IMR-90 (cell line): ENCODE measurements at places on chromosomes 3 and 15. TPM values are rescaled to one million over a fixed set of nuclear protein-coding genes. Genes with fewer than 3 reads are reported as not detected.

DNA sequence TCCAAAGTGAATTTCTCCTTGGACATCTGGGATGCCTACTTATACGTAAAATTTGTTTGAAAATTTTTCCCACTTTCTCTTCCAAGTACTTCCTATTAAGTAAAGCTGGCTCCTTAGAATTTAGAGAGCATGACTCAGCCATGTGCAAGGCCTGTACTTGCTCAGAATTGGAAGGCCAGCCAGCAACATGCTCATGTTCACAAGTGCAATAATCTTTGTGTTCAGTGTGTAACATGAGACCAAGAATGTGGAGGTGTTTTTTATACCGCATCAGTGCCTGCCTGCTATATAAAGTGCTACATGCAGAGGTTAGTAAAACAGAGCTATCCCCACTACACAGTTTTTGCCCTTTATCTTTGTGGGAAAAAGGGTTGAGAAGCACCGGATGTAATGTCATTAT is 151.9 kb upstream of the FEZF2 start:
- no peaks in the 10 kb centered on the region for H3K36me3 ChIP-seq
- peak; percentile 2 for DNase-seq
- H3K4me1 ChIP-seq: no peaks in the 10 kb centered on the region
- H3K27ac ChIP-seq: no peak overlapping the region
- H3K4me3 ChIP-seq: no peak overlapping the region
- no peaks in the 10 kb centered on the region for H3K27me3 ChIP-seq

DNA sequence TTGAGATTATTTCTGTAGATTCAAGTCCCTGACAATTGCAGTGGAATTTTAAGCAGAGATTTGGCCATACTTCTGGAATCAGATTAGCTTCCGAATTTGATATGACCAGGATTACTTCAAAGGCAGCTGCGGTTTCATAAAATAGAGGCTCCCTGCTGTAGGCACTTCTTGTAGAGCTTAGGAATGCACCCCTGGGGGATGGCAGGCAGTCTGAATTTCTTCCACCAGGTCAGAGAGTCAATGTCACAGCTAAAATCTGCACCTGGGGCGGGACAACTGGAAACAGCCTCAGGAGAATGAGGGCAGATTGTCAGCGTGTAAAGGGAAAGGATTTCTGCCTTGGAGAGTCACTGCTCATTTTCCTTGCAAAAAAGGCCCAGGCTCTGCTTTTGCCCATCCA is 182.6 kb downstream of the ARRDC4 start:
- no peaks in the 10 kb centered on the region for H3K36me3 ChIP-seq
- no peaks in the 10 kb centered on the region for H3K4me1 ChIP-seq
- no peaks in the 10 kb centered on the region for H3K27me3 ChIP-seq
- H3K27ac ChIP-seq: no peak overlapping the region
- DNase-seq: no peak
- no peak overlapping the region for H3K4me3 ChIP-seq

DNA sequence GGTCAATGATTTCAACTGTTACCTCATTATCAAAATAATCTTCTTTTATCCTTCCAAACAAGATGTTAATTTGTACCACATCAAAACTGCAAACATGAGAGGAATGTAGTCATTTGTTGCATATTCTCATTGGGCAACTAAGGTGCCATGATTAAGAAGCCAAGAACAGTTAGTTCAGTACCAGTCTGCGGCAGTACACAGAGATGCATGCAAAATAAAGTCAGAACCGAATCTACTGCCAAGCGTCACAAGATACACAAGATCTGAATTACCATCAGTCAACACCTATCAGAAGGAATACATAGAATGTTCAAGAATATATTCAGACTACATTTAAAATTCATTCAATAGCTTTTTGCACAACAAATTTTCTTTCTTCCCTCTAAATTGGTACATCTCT is 127.6 kb upstream of the SPATA12 start:
- no peaks in the 10 kb centered on the region for H3K4me1 ChIP-seq
- H3K4me3 ChIP-seq: no peak overlapping the region
- H3K36me3 ChIP-seq: no peaks in the 10 kb centered on the region
- DNase-seq: no peak
- no peaks in the 10 kb centered on the region for H3K27me3 ChIP-seq

DNA sequence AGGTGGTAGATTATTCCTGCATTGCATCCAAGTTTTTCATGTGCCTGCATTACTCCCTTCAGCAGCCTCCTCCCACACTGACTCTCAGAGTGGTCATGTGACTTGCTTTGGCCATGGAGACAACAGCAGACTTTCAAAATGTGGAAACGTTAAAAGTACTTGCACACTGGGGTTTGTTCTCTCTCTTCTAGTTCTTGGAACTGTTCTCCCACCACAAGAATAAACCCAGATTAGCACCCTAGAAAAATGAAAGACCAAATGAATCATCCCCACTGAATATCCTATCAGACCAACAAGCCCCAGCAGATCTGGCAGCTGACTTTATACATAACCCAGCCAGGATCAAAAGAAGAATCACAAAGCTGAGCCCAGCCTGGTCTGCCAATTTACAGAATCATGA is 398.5 kb downstream of the VPS13C start:
- no peaks in the 10 kb centered on the region for H3K27me3 ChIP-seq
- H3K27ac ChIP-seq: no peak overlapping the region
- no peaks in the 10 kb centered on the region for H3K4me1 ChIP-seq

DNA sequence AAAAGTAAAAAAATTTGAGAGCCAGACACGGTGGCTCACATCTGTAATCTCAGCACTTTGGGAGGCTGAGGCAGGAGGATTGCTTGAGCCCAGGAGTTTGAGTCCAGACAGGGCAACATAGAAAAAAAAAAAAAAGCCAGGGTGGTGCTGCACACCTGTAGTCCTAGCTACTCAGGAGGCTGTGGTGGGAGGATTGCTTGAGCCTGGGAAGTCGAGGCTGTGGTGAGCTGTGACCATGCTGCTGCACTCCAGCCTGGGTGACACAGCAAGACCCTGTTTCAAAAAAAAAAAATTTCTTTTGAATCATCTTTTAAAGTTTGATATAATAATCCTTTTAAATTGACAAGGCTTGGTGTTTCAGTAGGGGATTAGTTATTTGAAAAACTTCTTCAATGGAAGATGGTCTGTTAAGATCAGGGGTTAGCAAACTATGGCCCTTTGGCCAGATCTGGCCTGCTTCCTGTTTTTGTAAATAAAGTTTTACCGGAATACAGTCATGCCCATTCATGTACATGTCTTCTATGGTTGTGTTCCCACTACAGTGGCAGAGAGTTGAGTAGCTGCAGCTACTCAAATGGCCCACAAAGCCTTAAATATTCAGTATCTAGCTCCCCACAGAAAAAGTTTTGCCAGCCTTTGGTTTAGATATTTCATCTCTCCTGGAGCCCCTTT is 28.9 kb downstream of the CDAN1 start:
- H3K36me3 ChIP-seq: no peaks in the 10 kb centered on the region
- H3K4me3 ChIP-seq: no peak overlapping the region
- DNase-seq: no peak
- no peaks in the 10 kb centered on the region for H3K27me3 ChIP-seq
- no peaks in the 10 kb centered on the region for H3K4me1 ChIP-seq

- no peaks in the 10 kb centered on the region for H3K36me3 ChIP-seq
- peak; percentile 72 for DNase-seq
- no peaks in the 10 kb centered on the region for H3K27me3 ChIP-seq
- no peak overlapping the region for H3K27ac ChIP-seq
- H3K4me3 ChIP-seq: no peak overlapping the region
Observed at GRCh38 chr3:8845641-8846040, 76.2 kb upstream of the OXTR start.

- H3K27me3 ChIP-seq: no peaks in the 10 kb centered on the region
- no peak overlapping the region for H3K4me3 ChIP-seq
- DNase-seq: peak; percentile 60
- H3K36me3 ChIP-seq: no peaks in the 10 kb centered on the region
- peaks cover 7% of the 10 kb centered on the region for H3K4me1 ChIP-seq
- no peak overlapping the region for H3K27ac ChIP-seq
Observed at GRCh38 chr15:72790302-72790910, 6.8 kb upstream of the ADPGK start.

DNA sequence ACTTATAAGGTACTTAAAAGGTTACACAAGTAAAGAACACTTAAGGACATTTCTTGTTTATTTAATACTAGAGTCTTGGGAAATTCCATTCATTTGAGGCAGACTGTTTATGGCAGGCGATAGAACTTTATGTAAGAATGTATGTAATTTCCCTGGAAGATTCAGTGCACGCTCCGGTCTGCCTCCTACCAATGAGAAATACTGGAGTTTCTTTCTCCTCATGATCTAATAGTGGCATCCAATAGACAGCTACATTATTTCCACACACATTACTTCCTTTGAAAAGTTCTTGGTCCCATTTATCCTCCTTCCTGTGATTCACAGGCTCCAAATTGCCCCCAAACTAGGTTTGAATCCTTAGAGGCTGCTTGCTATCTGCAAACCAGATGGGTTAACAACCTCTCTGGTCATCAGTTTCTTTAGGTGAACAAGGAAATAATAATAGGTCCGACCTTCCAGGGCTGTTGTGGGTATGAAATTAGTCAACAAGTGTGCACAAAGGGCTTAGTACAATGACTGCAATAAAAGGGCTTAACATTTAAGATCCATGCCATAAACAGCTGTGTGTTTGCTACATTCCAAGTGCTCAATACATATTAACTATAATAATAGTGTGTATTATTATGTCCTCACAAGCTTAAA is 30.7 kb downstream of the EIF4E3 start:
- H3K4me3 ChIP-seq: no peak overlapping the region
- H3K4me1 ChIP-seq: peaks cover 13% of the 10 kb centered on the region
- no peaks in the 10 kb centered on the region for H3K36me3 ChIP-seq
- no peaks in the 10 kb centered on the region for H3K27me3 ChIP-seq
- H3K27ac ChIP-seq: peak overlapping the region; percentile 93; the same call in 1 of the 2 replicates

- H3K36me3 ChIP-seq: no peaks in the 10 kb centered on the region
- no peak for DNase-seq
- H3K27me3 ChIP-seq: no peaks in the 10 kb centered on the region
- H3K4me3 ChIP-seq: no peak overlapping the region
- H3K4me1 ChIP-seq: no peaks in the 10 kb centered on the region
- no peak overlapping the region for H3K27ac ChIP-seq
Observed at GRCh38 chr15:83810110-83810509, 156.2 kb downstream of the ADAMTSL3 start.

GRCh38 chr3:151946606-151947005 is 73.2 kb downstream of the SUCNR1 start:
- no peak overlapping the region for H3K4me3 ChIP-seq

GRCh38 chr15:78175330-78175729 is 26.2 kb downstream of the IDH3A start:
- no peak overlapping the region for H3K4me3 ChIP-seq
- no peak for DNase-seq
- H3K27me3 ChIP-seq: peaks cover 6% of the 10 kb centered on the region
- no peak overlapping the region for H3K27ac ChIP-seq
- H3K36me3 ChIP-seq: peaks cover 14% of the 10 kb centered on the region; the same call in 1 of the 2 replicates
- no peaks in the 10 kb centered on the region for H3K4me1 ChIP-seq

DNA sequence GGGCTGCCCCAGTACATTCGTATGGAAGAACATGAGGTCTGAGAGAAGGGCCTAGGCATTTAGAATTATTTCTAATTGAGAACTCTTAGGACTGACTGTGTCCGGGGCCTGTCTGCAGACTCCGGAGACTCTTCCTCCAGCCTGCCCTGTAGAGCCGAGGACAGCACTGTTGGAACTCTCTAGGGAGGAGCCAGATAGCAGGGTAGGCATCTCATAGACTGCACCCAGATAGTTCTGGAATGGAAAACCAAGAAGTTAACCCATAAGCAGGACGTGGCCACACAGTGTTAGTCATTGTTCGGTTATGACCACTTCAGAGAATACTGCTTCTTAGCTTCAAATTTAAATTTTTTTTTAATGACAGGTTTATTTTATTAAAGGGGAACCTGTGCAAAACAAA is 59.5 kb downstream of the SNRK start:
- no peaks in the 10 kb centered on the region for H3K27me3 ChIP-seq
- H3K4me3 ChIP-seq: no peak overlapping the region
- peak; percentile 69 for DNase-seq
- H3K27ac ChIP-seq: no peak overlapping the region

DNA sequence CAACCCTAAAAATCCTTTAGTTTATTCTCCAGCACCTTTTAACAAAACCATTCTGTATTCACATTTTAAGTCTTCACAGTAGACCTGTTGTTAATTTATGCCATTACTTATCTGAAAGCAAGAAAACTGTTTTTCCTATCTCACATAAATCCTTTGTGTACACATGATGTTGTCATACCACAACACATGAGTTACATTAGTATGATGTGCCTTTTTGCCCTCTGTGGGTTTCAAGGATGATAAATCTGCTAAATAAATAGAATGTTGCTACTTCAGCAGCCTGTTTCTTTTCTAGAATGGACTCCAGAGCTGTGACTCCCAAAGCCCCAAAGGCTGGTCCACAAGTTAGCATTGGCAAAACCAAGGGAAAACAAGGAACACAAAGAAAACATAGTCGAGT is 151.6 kb downstream of the SERPINI1 start:
- no peak overlapping the region for H3K27ac ChIP-seq
- no peaks in the 10 kb centered on the region for H3K4me1 ChIP-seq
- DNase-seq: peak; percentile 4
- H3K36me3 ChIP-seq: no peaks in the 10 kb centered on the region

GRCh38 chr15:73596174-73596573 is 37.0 kb downstream of the NPTN start:
- H3K4me3 ChIP-seq: no peak overlapping the region
- DNase-seq: no peak
- H3K27ac ChIP-seq: no peak overlapping the region
- H3K27me3 ChIP-seq: no peaks in the 10 kb centered on the region
- peaks cover 22% of the 10 kb centered on the region for H3K4me1 ChIP-seq
- peaks cover 4% of the 10 kb centered on the region for H3K36me3 ChIP-seq

DNA sequence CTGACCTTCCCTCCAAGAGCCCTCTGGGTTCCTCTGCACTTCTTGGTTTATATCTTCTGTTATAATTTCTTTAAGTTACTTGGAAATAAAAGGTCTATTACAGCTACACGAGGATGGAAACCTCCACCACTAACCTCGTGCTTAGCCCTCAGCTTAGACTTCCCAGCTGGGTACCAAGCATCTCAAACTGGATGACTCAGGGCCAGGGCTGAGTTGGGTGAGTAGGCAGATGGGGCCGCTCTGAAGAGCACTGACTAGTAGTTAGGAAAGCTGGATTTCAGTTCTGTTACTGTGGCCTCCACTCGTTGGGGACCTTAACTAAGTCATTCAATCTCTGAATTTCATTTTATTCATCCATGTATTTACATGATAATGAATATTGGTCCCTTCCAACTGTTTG is 1036.6 kb downstream of the IGSF11 start:
- no peak overlapping the region for H3K27ac ChIP-seq
- peaks cover 4% of the 10 kb centered on the region; the same call in 1 of the 2 replicates for H3K4me1 ChIP-seq
- DNase-seq: peak; percentile 74
- no peaks in the 10 kb centered on the region for H3K36me3 ChIP-seq

DNA sequence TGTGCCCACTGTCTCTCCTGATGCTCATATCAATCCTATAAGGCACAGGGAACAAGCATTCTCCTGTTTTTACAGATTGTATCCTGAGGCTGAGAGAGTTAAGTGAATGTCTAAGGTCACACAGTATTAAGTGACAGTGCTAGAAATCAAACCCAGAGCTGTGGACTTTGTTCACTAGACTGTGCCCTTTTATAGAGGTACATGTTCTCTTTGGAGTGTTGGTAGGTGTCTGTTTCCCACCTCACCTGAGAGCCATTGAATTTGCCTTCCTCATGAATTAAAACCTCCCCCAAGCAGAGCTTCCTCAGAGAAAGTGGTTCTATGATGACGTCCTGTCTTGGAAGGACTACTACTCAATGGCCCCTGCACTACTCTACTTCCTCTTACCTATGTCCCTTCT is 12.4 kb downstream of the ADIPOQ start:
- no peak overlapping the region for H3K27ac ChIP-seq
- H3K36me3 ChIP-seq: no peaks in the 10 kb centered on the region
- DNase-seq: no peak
- H3K4me1 ChIP-seq: no peaks in the 10 kb centered on the region
- peaks cover 13% of the 10 kb centered on the region for H3K27me3 ChIP-seq
- H3K4me3 ChIP-seq: no peak overlapping the region

LHFPL4 gene
- not detected in 2 replicates for polyA plus RNA-seq

CPNE9 gene
- not detected in 2 replicates for polyA plus RNA-seq

TMEM41A gene
- 12.0 and 12.5 TPM in 2 replicates for polyA plus RNA-seq

EFCC1 gene
- not detected in 2 replicates for polyA plus RNA-seq

RBPMS2 gene
- polyA plus RNA-seq: 2.3 and 2.8 TPM in 2 replicates

CHRNA3 gene
- polyA plus RNA-seq: not detected in 2 replicates

ACKR2 gene
- polyA plus RNA-seq: 0.07 and 0.10 TPM in 2 replicates
